ENCODE measurements at places on chromosomes 1 and 21.

DNA sequence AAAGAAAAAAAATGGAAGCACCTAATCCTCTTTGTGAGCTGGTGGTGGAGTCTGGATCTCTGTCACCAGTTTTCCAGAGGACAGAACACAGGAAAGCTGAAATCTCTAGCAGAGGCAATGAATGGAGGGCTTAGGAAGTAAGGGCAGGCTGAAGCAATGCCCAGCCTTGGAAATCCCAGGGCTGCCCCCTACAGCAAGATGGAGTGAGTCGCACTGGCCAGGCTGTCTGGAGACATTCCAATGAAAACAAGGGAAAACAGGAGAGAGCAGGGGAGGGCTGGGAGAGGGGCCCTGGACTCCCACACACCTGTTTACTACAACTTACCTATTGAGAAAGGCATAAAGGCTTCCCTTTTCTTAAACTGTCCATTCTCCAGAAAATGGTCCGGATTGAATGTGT lies 25.9 kb downstream of the CYP2J2 start:
- DNase-seq: peak; percentile 61

DNA sequence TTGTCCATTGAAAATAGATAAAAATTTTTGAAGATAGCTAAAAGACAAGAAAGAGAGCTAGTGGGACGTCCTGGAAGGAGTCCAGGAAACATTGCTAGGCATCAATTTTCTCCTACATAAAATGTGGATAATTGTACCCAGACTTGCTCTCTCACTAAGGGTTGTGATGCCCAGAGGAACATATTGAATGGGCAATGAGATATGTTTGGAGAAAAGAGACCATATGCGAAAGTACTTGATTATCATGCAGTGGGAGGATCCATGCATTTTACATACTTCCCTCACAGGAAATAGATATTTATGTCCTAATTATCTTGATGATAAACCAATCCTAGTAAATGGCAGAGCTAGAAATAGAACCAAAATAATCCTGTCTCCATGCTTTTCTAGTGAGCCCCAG lies 108.4 kb upstream of the TNR start:
- DNase-seq: no peak

DNA sequence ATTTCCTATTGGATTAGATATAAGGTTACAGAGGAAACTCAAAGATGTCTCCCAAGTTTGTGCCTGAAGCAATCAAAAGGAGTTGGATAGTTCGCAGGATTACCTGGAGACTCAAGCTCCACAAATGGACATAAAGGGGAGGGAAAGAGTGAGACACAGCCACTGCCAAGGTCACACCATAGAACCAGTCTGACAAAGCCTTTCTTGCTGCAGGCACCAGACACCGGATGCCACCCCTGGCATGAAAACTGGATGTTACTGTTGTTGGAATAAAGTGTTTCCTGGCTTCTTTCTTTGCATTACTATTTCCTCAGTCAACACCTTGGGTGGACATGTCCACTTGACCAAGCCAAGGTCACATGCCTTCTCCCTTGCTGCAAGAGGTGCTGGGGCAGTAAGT lies 70.6 kb downstream of the SNRPE start:
- DNase-seq: no peak

GRCh38 chr1:150558303-150558704 lies 9.1 kb downstream of the ADAMTSL4 start:
- no peak for DNase-seq

DNA sequence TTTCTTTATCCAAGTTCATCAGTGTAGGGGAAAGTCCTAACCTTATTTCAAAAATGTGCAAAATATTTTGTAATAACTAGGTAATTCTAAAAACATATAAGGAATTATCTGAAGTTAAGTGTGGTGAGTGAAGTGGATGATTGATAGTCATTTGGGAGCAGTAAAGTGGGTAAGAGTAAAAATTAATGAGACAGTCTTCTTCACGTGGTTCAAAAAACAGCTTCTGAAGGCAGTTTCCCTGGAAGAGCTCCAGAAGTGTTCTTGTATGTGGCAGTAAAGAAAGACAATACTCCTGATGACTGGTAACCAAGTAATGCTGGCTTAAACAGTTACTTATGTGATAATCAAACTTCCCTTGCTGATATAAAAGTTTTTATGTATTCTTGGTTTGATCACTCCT lies 50.3 kb downstream of the LEPR start:
- DNase-seq: no peak

All from iPS-NIHi11 (cell line).